ENCODE measurements at places on chromosomes 1 and 21. TPM values are rescaled to one million over a fixed set of nuclear protein-coding genes. Genes with fewer than 3 reads are reported as not detected.
A peak's percentile ranks its signal among the peaks of the same experiment; 100 is the strongest.

- no peaks in the 10 kb centered on the region for H3K27me3 ChIP-seq
- H3K4me1 ChIP-seq = peaks cover 2% of the 10 kb centered on the region
- H3K36me3 ChIP-seq = no peaks in the 10 kb centered on the region
- H3K4me3 ChIP-seq = no peak overlapping the region
- DNase-seq = no peak
These were observed 106.7 kb downstream of the MIS18A start for GRCh38 chr21:32172106-32172505.

DNA sequence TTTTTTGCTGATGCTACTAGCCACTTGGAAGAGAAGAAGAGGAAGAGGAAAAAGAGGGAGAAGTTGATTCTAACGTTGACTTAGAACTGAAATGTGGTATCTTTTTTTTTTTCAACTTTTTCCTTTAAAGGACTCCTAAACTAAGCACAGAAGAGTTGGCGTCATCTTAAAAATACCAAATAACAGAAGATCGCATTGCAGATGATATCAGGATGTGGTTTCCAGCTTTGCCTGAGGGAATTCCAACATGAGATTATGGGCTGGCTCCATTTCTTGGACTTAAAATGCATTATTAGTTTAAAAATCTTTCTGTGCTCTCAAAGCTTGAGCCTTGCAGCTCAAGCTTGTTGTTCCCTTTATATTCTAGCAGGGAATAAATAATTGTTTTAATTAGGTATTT is 29.8 kb downstream of the WDR3 start:
- H3K4me1 ChIP-seq = no peaks in the 10 kb centered on the region
- no peak overlapping the region for H3K27ac ChIP-seq
- H3K36me3 ChIP-seq = peaks cover 32% of the 10 kb centered on the region
- DNase-seq = peak; percentile 22
- H3K27me3 ChIP-seq = no peaks in the 10 kb centered on the region

GRCh38 chr1:94528299-94528698 is 13.3 kb downstream of the F3 start:
- no peaks in the 10 kb centered on the region for H3K27me3 ChIP-seq
- no peak overlapping the region for H3K27ac ChIP-seq
- no peak overlapping the region for H3K4me3 ChIP-seq
- peaks cover 12% of the 10 kb centered on the region for H3K36me3 ChIP-seq

GRCh38 chr1:5992814-5993555 is 760 bp upstream of the NPHP4 start:
- H3K4me3 ChIP-seq = peak overlapping the region; percentile 68
- peaks cover 13% of the 10 kb centered on the region for H3K27me3 ChIP-seq
- H3K36me3 ChIP-seq = no peaks in the 10 kb centered on the region
- H3K4me1 ChIP-seq = peaks cover 17% of the 10 kb centered on the region
- no peak for DNase-seq
- no peak overlapping the region for H3K27ac ChIP-seq

DNA sequence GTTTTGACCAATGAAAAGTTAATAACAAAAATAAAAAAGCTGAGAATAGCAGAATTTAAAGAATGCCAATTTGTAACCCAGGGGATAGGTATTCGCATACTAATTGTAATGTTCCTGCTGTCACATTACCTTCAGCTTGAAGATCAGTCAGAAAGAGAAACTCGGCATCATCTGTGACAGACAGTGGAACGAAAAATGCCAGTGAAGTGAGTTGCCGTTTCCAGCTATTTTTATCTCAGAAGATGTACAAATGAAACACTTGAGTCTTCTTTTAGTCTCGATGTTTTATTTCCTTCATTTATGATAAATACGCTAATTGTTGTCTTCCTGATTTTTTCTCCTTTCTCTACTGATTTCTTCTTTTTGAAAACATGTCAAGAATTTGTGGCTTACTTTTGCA is 26.1 kb downstream of the RGS21 start:
- H3K4me1 ChIP-seq = no peaks in the 10 kb centered on the region
- no peak overlapping the region for H3K4me3 ChIP-seq
- DNase-seq = no peak
- no peaks in the 10 kb centered on the region for H3K36me3 ChIP-seq
- no peak overlapping the region for H3K27ac ChIP-seq
- no peaks in the 10 kb centered on the region for H3K27me3 ChIP-seq

- H3K4me3 ChIP-seq = no peak overlapping the region
- H3K27me3 ChIP-seq = no peaks in the 10 kb centered on the region
- H3K36me3 ChIP-seq = peaks cover 26% of the 10 kb centered on the region
- peaks cover 20% of the 10 kb centered on the region for H3K4me1 ChIP-seq
These were observed 15.3 kb downstream of the FAM151A start for GRCh38 chr1:54607821-54608565.

GRCh38 chr1:199273837-199274379 is 635.1 kb downstream of the PTPRC start:
- H3K4me1 ChIP-seq = peaks cover 8% of the 10 kb centered on the region
- no peak overlapping the region for H3K27ac ChIP-seq
- no peaks in the 10 kb centered on the region for H3K36me3 ChIP-seq
- no peak overlapping the region for H3K4me3 ChIP-seq
- peak; percentile 71 for DNase-seq

DNA sequence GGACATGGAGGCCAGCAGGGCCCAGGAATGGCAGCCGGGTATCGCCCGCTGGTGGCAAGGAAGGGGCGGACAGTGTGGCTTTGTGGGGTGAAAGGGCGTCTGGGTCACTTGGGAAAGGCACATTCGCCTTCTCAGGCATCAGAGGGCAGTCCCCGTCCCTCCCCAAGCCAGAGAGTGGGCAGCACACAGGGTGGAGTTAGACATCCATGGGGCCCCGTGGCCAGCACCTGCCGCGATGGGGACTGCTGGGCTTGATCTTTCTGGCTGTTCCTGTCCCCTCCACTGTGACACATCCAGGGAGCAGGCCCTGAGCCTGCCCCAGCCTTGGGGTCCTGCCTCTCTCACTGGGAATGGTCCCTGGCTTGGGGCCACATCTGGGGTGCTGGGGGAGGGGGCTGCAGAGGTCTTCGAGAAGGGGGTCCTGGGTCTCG is 4.0 kb upstream of the TRPM2 start:
- no peak overlapping the region for H3K27ac ChIP-seq
- H3K4me3 ChIP-seq = no peak overlapping the region
- DNase-seq = no peak
- peaks cover 61% of the 10 kb centered on the region for H3K27me3 ChIP-seq

DNA sequence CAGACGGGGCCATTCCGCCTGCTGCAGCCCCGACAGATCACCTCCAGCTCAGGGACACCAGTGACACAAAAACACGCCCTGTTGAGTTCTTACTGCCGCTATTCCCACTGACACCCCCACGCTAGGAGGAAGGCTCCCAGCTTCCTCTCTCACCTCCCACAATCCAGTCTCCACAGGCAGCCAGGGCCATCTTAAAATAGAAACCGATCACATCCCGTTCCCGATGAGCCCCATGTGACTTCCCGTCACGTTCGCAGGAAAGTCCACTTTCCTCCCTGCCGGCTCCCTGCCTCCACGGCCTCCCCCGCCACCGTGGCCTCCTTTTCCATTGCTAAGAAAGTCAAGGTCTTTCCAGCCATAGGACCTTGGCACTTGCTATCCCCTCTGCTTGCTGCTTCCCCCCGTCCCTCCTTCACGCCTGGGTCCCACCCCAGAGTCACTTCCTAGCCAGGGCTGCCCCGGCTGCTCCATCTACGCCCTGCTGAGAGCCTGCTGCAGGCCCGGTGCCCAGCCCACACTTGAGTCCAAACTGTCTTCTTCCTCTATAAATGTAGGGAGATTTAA is 24.0 kb upstream of the DDOST start:
- no peaks in the 10 kb centered on the region for H3K27me3 ChIP-seq
- peaks cover 19% of the 10 kb centered on the region for H3K4me1 ChIP-seq
- peak overlapping the region; percentile 25 for H3K4me3 ChIP-seq
- no peaks in the 10 kb centered on the region for H3K36me3 ChIP-seq

GRCh38 chr1:33698361-33699035 is 165.4 kb upstream of the HMGB4 start:
- no peak overlapping the region for H3K4me3 ChIP-seq
- no peaks in the 10 kb centered on the region for H3K36me3 ChIP-seq
- H3K4me1 ChIP-seq = no peaks in the 10 kb centered on the region
- H3K27ac ChIP-seq = no peak overlapping the region
- peaks cover 5% of the 10 kb centered on the region for H3K27me3 ChIP-seq

DNA sequence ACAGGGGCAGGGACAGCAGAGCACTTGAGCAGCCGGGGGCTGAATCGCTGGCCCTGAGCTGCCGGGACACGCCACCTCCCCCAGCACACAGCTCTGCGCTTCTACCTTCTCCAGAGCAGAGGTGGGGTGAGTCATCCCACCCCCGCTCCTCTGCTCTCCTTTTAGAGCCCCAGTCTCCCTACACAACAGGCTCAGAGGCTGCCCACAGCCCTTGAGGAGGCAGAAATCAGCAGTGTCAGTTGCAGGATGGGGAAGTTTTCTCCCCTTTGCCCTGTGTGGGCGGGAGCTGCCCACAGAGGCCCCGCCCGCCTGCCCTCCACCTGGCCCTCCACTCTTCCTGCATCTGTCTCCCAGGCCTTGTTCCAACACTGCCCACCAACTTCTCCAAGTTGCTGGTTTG is 94.6 kb downstream of the STUM start:
- H3K4me1 ChIP-seq = peaks cover 74% of the 10 kb centered on the region
- no peak for DNase-seq
- H3K36me3 ChIP-seq = peaks cover 63% of the 10 kb centered on the region
- no peak overlapping the region for H3K27ac ChIP-seq
- no peak overlapping the region for H3K4me3 ChIP-seq

DNA sequence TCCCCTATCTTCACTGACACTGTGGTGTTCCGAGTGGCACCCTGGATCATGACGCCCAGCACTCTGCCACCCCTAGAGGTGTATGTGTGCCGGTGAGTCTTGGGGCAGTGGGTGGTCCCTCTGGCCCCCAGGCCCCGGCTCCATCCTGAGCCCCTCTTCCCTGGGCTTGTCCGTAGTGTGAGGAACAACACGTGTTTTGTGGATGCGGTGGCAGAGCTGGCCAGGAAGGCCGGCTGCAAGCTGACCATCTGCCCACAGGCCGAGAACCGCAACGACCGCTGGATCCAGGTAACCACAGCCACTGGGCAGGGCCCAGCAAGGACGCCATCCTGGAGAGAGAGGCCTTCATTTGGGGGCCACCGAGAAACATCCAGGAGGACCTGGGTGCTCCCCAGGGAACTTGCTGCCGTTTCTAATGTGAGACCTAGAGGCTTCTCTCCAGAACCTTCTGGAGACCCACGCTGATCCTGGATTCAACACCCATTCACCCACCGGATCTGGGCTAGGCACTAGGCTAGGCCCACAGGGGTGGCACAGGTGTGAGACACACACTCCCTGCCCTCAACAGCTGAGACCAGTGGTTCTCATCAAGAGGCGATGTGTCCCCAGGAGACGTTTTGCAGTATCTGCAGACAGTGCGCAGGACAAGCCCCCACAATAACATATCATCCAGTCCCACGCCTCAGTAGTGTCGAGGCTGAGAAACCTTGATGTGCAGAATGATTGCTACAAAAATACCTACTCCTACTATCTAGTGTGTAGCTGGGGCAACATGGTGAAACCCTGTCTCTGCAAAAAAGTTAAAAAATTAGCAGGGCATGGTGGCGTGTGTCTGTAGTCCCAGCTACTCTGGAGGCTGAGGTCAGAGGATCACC is 22.2 kb downstream of the PADI3 start:
- no peak overlapping the region for H3K27ac ChIP-seq
- no peak overlapping the region for H3K4me3 ChIP-seq
- H3K27me3 ChIP-seq = peaks cover 2% of the 10 kb centered on the region

DNA sequence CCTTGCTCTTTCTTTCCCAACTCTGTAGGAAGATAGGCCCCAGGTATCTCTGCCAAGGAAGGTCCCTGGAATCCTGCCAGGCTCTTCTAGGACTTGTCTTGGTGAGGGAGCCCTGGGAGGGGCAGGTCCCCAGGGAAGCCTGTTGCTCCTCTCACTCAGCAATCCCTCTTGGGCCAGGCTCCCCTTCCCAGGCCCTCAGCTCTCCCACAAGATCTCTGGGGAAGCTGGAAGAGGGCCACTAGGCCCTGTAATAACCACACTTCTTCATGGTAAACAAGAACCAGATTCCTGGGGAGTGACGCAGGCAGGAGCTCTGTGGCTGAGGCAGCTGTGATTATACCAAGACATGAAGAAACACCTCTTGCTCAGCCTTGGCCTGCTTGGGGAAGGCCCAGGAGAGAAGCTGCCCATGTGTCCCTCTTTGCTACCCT is 9.9 kb upstream of the MAPKAPK2 start:
- peak; percentile 49 for DNase-seq
- H3K36me3 ChIP-seq = no peaks in the 10 kb centered on the region
- H3K4me1 ChIP-seq = peaks cover 23% of the 10 kb centered on the region
- peak overlapping the region; percentile 40 for H3K27ac ChIP-seq

GRCh38 chr1:220734571-220735326 is 13.4 kb upstream of the MTARC2 start:
- H3K36me3 ChIP-seq = no peaks in the 10 kb centered on the region
- no peak overlapping the region for H3K27ac ChIP-seq
- no peak overlapping the region for H3K4me3 ChIP-seq
- H3K27me3 ChIP-seq = no peaks in the 10 kb centered on the region
- DNase-seq = no peak
- H3K4me1 ChIP-seq = no peaks in the 10 kb centered on the region

DNA sequence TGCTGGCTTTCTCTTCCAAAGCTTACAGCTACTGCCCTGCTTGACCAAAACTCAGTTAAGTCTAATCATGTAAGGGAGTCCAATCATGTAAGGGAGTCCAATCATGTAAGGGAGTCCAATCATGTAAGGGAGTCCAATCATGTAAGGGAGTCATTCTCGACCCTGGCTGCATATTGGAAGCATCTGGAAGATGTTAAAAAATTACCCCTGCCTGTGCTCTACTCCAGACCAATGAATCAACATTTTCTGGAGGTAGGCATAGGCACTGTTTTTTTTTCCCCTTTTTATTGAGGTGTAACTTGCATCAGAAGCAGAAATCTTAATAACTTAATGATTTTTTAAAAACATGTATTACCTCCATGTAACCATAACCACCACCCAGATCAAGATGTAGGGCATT is 9.4 kb downstream of the PIGP start:
- H3K4me3 ChIP-seq = no peak overlapping the region
- peaks cover 14% of the 10 kb centered on the region for H3K4me1 ChIP-seq
- H3K27me3 ChIP-seq = no peaks in the 10 kb centered on the region

The TAS1R1 gene
- 2.7 TPM for total RNA-seq

The PTPN7 gene
- 0.44 TPM for total RNA-seq

The ARV1 gene
- total RNA-seq = 11.8 TPM

The VWA1 gene
- 32.9 TPM for total RNA-seq

The NHLH2 gene
- not detected for total RNA-seq

The SPRR5 gene
- not detected for total RNA-seq

The TP73 gene
- 0.71 TPM for total RNA-seq

The SPEN gene
- 22.8 TPM for total RNA-seq

All from muscle of leg (tissue), 16 donors.